ENCODE measurements at places on chromosomes 12 and 14.

GRCh38 chr12:72872238-72872887, 600.2 kb downstream of the TRHDE start:
- no peak for DNase-seq

GRCh38 chr14:103966631-103967030, 24.3 kb upstream of the RD3L start:
- no peak for DNase-seq

DNA sequence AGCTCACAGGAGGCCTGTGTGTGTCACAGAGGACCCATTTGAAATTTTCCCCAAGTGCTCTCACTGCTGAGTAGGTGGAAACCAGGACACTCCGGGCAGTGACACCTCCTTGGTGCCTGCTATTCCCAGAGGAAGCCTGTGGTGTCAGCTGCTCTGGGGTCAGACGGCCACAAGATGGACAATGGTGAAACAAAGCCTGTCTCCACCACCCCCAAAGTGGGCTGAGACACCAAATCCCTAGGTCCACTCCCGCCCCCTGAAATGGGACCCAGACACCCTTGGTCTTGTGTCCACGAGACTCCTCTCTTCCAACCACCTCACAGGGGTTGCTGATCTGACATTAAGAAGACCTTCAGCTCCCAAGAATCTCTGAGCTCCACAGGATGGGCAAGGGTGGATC, 7.0 kb downstream of the KCNH3 start:
- DNase-seq: no peak

DNA sequence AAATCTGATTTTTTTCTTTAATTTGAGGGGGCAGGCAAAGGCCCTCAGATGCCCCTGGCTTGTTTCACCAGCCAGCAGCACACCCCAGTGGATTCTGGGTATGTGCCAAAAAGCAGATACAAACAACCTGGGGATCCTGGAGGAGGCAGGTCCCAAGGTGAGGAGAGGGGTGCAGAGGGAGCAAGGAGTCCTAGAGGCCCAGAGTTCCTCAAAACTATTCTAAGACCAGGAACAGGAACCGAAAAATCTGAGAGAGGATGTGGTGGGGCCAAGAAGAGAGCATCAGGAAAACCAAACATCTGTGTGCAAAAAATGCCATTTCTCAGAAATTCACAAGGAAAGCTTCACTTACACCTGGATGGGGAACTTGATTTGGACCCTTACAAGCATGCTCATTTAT, 8.2 kb downstream of the KCNA5 start:
- no peak for DNase-seq

- peak; percentile 89 for DNase-seq
These were observed 10.4 kb upstream of the GPR132 start for GRCh38 chr14:105075379-105076295.

- DNase-seq: no peak
These were observed 749.5 kb downstream of the FLRT2 start for GRCh38 chr14:86279405-86279804.

- no peak for DNase-seq
These were observed 91.9 kb downstream of the LGMN start for GRCh38 chr14:92656306-92657081.

GRCh38 chr14:37810094-37810801, 214.8 kb downstream of the TTC6 start:
- no peak for DNase-seq

- DNase-seq: no peak
These were observed 780.6 kb upstream of the FLRT2 start for GRCh38 chr14:84749191-84749955.

- DNase-seq: peak; percentile 17
These were observed 711 bp downstream of the SBNO1 start for GRCh38 chr12:123363740-123364531.

- DNase-seq: no peak
These were observed 24.4 kb downstream of the ANKS1B start for GRCh38 chr12:99960311-99960710.

DNA sequence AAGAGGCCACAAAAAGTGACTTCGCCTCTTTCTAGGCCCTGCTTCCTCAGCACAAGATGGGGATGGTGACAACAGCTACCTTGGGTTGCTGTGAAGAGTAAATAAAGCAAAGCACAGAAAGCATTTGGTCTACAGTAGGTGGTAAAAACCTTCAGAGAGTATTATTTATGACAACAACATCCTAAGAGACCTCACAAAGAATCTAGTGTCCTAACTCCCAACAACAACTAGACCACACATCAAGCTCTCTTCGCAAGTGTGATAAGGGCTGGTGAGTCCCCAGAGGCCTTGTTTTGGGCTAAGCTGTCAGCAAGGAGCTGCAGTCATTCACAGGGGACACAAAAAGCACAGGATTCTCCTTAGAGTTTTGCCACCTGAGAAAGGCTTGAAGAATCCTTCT, 84.9 kb downstream of the EFCAB11 start:
- no peak for DNase-seq

- no peak for DNase-seq
These were observed 2.7 kb downstream of the MYO1A start for GRCh38 chr12:57046947-57047890.

DNA sequence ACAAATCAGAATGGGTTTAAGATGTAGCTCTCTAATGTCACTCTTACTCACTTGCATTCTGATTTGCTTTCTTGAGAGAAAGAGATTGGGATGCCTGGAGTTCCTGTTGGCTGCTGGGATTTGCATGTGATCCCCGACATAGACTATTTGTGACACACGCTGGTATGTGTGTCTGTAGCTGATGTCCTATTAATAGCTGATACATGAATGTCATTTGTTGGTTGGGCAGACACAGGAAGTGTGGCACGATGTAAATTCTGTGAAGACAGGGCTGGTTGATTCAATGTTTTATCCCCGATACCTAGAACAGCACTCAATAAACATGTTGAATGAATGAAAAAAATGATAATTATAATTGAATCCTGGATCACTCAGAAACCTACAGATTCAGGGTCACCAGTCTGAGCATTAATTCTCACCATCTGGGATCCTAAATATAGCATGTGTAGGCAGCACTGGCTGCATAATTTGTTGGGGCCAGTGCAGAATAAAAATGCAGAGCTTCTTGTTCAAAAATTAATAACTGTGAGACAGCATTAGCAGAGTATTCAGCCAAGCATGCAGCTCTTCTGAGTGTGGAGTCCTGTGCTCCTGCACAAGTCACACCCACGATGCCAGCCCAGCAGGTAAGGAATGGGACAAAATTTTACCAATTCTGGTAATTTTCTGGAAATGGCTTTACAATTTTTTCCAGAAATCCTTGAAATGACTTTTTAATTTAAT, 35.5 kb upstream of the SOCS2 start:
- DNase-seq: peak; percentile 12

GRCh38 chr12:102748704-102749103, 168.3 kb downstream of the PAH start:
- DNase-seq: no peak

DNA sequence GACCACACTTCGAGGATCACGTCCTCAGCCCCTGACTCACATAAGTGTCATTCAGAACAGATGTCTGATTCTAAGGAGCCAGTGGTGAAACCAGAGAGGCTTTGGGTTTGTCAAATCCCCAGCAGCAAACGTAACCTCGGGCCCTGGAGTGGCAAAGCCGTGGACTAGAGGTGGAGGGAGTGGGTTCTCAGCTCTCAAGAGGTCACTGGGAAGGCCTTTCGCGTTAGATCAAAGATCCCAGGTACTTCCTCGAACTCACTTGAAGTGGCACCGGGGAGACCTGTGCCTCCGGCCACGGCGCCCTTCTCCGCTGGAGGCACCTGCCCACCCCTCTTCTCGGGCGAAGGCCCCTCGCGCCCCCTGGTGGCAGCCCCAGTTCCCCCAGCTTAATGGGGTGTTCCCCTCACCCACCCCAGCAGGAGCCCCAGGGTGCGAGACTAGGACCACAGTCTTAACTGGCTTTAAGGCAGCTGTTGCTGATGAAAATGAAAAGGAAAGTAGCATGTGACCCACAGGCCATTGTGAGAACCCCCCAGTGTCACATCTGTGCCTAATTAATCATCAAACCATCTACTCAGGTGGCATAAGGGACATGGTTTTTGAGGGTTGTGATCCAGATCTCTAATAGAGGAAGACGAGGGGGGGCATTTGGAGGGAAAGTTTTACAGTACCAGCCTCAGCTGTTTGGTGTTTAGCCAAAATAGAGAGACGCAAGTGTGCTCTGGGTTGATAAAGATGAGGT, 672 bp upstream of the ESR2 start:
- DNase-seq: peak; percentile 90

DNA sequence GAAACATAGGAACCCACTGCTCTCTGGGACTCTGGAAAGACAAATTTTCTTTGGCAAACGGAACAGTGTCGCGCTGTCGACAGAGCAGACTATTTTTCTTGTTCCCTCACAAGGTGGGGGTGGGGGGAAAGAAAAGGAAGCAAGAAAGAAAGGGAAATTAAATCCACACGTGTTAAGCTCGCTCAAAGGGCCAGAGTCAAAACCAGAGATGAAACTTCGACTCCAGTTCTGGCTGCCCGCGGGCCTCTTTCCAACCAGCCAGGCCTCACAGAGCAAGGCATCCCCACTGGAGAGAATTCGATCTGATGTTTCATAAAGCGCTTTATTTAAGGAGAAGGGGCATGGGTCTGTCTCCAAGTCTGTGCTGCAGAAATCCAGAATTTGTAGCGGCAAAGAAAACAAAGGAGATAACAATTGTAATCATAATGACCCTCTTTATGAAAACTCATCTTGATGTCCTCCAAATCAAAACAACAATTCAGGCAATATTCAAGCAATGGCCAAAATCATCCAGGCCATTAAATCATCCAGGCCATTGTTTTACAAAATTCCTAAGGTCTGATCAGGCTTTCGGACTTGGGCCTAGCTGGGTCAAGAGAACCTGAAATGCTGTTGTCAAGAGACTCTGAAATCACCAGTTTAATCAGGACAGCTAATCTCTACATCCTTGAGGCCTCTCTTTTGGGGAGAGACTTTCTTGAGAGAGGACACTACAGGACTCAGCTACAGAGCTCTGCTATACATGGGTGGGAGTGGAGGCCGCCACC, 5.3 kb upstream of the TBX5 start:
- DNase-seq: no peak

GRCh38 chr14:48527832-48528231, 852.4 kb upstream of the MDGA2 start:
- DNase-seq: no peak
